ENCODE measurements at places on chromosomes 6 and 20.

- peak; percentile 25 for DNase-seq
Measured at GRCh38 chr6:41271901-41272395, 14.5 kb downstream of the TREM1 start.

- DNase-seq = no peak
Measured at GRCh38 chr20:13125486-13125885, 95.6 kb upstream of the ISM1 start.

DNA sequence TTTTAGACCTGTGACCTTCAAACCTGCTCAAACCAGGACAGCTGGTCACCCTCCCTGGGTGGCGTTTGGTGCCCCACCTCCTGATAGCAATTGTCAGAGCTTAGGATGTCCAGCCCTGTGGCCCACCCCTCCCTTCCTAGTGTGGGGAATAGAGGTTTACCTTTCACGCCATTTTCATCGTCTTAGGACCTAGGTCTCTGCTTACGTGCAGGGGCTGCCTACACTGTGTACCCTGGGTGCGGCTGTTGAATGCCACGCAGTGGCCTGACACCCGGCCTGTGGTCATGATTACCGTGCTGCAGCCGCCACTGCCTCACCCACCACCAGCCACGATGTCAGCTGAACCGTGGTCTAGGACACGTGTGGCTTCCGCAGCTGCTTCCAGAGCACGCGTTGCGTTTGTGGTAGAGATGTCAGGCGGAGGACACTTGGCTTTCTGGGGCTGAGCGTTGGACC, 157.3 kb downstream of the DTNBP1 start:
- DNase-seq = peak; percentile 28

DNA sequence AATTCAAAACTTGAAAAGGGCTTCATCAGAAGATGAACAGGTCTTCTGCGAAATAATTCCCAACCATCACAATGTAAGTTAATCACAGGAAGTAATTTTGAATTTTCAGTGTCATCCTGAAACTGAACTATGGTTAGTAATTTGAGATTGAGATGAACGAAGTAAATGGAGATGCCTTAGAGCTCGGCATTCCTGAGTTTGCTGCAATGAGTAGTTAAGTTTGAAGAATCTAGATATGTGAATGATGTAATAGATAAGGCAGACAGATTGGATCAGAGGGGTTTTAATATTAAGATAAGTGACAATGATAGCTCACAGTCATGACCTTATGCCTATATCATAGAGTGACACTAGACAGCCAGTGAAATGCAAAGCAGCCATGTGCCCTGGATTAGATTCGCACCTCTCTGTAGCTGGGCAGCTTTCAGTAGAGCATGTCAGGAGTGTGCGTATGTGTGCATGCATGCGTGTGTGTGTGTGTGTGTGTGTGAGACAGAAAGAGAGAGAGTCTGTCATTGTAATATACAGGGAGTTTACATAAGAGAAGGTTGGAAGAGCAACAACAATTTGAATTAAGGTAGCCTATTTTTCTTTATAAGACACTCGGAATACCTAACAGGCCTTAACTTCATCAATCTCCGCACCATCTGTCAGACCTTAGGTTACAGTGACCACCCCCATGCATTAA, 233.0 kb downstream of the GMPR start:
- DNase-seq = no peak

DNA sequence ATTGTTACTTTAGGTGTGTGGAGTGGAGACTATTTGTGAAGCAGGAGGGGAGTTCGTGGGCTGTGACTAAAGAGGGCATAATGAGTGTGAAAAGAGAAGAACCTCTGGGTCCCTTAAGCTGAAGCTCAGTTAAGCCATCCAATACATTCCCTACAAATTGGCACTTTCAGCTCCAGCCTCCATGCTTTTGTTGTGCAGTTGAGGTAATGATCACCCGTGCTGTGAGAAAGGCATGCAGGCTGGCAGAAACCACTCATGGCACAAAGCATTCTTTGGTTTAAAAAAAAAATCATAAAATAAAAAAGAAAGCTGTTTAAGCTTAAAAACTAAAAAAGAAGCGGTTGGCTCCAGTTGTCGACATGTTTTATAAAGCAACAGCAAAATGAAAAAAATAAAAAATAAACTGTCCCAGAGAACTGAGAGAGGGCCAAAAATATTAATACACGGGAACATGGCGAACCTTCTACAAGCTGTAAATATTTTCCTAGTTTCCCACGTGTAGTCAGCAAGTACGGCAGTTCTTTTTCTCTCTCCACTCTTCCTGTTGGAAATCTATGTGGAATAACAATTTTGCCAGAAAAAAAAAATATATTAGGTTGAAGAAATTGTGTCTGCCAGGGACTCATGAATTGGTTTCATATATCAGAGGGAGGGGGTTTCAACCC, 82.2 kb downstream of the ANKRD60 start:
- DNase-seq = no peak
